NCI-H1436 (cell line): ENCODE measurements at places on chromosomes 7 and 10.

DNA sequence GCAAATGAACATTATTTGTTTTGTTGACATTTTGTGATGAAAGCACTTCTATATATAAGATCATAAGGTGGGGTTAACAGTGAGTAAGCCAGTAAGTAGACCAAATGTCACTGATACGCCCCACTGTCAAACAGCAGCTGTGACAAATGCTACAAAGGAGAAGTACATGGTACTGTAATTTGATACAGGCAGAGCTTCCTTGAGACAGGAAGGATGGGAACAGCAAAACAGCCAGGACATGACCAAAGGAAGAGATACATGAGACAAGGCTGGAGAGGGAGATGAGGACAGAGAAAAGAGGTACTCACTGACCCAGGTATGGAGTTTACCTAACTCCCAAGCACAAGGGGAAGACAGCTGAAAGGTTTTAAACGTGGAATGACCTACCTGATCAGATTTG, 127.0 kb downstream of the SRPK2 start:
- DNase-seq, result no peak

DNA sequence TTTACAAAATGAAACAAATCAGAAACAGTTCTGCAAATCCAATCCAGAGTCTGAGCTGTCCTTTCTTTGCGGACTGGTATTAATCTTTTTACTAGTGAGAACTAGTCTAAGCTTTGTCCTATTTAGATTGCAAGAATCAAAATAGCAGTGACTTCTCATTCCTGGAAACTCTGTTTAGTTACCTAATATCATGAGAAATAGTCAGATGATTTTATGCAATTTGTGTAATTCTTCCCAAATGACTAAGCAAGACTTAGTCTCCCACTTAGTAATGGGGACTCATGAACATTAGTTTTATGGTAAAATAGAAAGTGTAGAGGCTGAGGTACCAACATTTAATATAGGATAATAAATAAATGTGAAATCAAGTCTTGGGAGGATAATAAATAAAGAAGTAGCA, 341.3 kb downstream of the DNAJB9 start:
- no peak for DNase-seq

DNA sequence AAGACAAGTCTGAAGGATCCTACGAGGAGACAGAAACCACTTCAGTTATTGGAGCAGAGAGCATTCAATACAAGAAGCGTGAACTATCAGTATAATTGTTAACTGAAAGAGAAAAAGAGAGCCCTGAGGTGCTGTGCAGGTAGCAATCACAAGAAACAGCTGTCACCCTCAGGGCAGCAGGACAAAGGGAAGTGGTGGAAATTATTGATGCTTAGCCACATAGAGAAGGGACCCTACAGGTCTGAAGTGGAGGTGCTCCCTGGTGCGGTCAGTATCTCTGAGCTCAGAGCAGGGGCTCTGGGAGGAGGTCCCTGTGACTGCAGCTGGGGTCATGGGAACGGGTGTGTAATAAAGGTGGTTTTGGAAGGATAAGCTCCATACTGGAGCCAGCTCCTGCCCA, 97.8 kb upstream of the KLF6 start:
- no peak for DNase-seq

- no peak for DNase-seq
Observed at GRCh38 chr10:52609071-52609470, 163.5 kb downstream of the MBL2 start.

GRCh38 chr10:18364987-18365775, 225.0 kb downstream of the CACNB2 start:
- DNase-seq, result no peak

GRCh38 chr7:44471850-44472249, 18.6 kb downstream of the NUDCD3 start:
- DNase-seq, result no peak
